A172 (cell line): ENCODE measurements at places on chromosomes 5 and 9. TPM values are rescaled to one million over a fixed set of nuclear protein-coding genes. Genes with fewer than 3 reads are reported as not detected.
A peak's percentile ranks its signal among the peaks of the same experiment; 100 is the strongest.

- DNase-seq: no peak
Measured at GRCh38 chr9:103819936-103820335, 274.2 kb upstream of the SMC2 start.

DNA sequence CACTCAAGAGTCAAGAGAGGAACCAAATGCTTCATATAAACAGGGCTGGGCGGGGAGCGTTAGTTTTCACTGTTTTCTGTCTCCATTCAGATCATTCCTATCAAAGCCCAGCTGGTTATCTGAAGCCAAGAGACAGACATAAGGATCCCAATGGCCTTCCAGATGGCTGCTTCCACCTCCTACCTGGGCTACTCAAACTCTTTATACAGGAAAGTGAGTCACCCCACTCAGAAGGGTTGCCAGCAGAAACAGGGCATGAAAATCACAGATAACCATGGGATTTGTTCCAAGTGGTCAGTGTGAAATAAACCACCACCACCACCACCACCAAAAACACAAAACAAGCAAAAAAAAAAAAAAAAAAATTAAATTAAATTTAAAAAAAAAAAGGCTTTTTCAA is 5.5 kb downstream of the PRSS3 start:
- DNase-seq: no peak

DNA sequence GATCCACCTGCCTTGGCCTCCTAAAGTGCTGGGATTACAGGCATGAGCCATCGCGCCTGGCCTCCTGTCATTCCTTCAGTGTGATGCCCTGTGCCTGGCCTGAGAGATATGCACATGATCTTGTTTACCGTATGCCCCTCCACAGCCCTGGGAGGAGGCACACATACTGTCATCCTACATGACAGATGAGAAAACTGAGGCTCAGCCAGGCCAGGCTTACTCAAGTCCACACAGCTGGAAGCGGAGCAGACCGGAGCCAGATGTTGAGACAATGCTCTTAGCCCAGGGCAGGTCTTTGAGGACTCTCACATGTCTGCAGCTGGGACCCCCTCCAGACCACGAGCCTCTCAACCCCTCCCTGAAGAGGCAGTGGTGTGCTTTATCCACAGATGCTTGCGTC is 38.7 kb upstream of the SH3PXD2B start:
- no peak for DNase-seq

DNA sequence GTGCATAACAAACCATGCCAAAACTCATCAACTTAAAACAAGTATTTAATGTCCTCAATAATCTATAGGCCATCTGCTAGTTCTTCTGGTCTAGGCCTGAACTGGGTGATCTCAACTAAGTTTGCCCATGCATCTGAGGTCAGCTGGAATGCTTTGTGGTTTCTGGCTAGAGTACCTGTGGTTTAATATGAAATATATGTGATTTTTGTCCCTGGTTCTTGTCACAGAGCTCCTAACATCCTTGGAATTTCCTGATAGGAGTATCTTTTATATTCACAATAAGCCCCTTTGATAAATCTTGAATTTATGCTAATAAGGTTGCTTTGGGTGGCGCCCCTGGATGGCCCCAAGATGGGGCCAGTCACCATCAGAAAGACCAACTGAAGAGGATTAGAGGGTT is 535.9 kb downstream of the DNAH5 start:
- peak; percentile 46 for DNase-seq

DNA sequence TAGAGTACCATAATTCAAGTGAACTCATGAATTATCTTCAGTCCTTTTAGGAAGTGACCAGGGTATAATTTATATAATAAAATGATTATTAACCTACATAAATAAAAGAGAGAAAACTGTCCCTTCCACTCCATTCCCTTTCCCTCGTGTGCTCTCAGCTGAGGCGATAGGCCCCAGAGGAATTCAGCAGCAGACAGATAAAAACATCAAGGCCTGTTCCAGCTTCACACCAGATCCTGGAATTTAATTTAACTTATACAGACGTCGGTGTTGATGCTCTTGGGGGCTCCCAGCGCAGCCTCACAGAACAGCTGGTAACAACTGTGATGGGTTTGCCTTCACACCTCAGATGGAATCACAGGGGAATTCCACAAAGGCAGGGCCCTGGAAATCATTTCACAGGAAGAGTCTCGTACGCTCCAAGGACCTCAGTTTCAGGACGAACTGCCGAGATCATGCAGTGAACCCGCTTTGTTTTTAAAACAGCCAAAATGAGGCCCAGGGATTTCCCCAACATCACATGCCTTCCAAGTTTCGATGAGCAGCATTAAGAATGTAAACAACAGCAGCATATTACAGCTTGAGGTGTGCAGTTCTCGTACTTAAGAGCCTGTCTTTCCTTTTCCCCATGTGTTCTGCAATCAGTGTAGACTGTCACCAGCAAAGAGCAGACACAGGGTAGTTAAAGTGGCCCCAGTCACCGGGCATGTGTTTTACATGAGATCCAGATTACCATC is 73.6 kb upstream of the ALDH1B1 start:
- DNase-seq: peak; percentile 38

DNA sequence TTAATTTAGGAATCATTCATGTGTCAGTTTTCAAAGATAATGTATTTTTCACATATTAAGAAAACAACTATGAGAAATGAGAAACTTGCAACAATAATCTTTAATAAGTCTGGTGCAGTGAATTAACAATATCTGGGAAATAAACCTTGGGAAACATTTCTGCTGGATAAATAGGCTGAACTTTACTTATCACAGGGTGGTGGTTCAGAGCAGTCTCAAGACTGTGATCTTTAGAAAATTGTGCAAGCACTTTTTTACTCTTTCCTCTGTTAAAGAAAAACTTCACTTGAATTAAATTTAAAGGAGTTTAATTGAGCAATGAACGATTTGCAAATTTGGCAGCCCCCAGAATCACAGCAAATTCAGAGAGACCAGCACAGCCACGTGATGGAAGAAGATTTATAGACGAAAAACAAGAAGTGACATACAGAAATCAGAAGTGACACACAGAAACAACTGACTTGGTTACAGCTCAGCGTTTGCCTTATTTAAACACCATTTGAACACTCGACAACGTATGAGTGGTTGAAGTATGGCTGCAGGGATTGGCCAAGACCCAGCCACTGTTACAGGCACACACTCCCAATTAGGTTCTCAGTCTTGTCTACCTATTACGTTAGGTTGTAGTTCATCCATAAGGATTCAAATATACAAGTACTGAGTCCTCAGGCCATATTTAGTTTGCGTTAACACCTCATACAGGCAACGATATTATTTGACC is 631.9 kb downstream of the SLCO4C1 start:
- no peak for DNase-seq

- DNase-seq: peak; percentile 35
Measured at GRCh38 chr5:124561451-124561850, 185.0 kb downstream of the ZNF608 start.

GRCh38 chr5:116452774-116453368 is 121.8 kb downstream of the SEMA6A start:
- DNase-seq: no peak

GRCh38 chr9:109558718-109559151 is 60.6 kb upstream of the PTPN3 start:
- no peak for DNase-seq

DNA sequence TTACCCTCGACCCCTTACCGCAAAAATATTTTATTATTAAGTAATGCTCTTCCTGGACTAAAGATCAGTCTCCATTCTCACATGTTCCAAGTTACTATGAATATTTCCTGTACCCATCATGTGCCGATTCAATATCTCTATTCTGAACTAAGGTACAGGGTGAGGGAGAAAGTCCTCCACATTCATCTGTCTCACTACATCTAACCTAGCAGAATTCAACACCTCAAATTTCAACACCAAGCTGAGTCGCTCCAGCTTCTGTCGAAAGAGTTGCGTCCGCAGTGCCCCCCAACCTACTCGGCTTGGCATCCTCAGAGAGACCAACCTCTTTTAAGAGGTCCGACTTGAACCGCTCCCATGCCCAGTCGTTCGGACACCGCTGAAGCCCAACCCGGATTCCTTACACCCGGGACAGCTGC is 1.0 kb downstream of the CERT1 start:
- no peak for DNase-seq

The HTR1A gene
- not detected in 2 replicates for total RNA-seq

The PCSK5 gene
- total RNA-seq: 0.48 and 0.55 TPM in 2 replicates

The GFI1B gene
- total RNA-seq: 0.19 and 0.47 TPM in 2 replicates

The SPINK6 gene
- 0.89 and 2.4 TPM in 2 replicates for total RNA-seq

The PCDHB3 gene
- total RNA-seq: 19.9 and 22.0 TPM in 2 replicates

The PTPN3 gene
- total RNA-seq: 7.8 and 10.3 TPM in 2 replicates
